ENCODE measurements at places on chromosomes 4 and X. TPM values are rescaled to one million over a fixed set of nuclear protein-coding genes. Genes with fewer than 3 reads are reported as not detected.

ZNF185 gene
- polyA plus RNA-seq: 42.6 TPM

RASGEF1B gene
- 12.0 TPM for polyA plus RNA-seq

DNA sequence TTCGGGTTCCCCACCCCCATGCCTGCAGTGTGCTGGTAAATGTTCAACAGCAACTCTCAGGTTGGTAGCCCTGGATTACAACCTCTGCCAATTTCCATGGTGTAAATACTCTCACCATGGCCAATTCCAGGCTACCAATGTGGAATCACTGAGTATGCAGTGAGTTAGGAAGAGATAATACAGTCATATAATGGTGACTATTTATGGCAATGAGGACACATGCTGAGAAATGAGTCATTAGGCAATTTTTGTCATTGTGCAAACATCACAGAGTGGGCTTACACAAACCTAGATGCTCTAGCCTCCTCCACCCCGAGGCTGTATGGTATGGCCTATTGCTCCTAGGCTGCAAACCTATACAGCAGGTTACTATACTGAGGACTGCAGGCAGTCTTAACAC, 4.6 kb upstream of the CLDN24 start:
- no peak for DNase-seq

DNA sequence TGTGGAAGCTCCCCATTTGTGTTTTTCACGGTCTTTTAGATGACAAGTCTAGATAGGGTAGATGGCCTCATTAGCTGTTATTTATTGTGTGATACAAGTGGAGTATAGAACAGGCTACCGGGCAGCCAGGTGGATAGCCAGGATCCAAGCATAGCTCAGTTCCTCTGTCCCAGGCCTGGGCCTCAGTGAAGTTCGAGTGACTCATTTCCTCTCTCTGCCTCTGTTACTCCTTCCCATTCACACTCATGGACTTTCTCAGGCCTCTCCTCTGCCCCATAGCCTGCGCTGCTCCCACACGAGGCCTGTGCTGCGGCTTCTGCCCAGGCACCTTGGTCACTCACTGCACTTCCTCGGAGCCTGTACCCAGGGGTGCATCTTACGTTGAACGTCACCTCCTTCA, 54.5 kb downstream of the TENM3 start:
- no peak for DNase-seq

TLR10 gene
- polyA plus RNA-seq: 0.40 TPM

DNA sequence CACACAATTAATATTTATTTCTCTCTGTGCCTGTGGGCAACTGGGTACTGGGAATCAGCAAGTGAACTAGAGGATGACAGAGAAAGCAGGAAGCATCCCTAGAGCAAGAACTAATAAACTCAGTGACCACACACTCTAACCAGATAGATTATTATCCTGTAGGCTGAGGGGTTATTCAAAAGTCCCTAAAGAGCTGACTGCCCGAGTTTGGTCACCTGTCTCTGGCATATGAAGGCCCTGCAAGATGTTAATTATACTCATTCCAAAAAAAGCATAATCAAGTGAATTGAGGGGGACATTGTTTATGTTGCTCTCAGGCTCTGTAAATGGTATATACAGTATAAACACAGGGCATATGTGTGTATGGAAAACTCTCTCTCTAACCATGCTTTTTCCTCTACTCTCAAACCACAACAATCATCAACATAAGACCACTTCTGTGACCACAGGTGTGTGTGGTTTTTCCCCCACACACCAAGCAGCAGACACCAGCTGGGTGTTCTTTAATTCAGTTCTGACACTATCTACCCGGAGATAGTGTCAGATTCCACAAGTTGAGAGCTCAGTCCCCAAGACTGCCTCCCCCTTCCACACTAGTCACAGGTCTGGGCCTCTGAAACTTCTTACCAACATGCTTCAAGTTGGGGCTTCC, 6.2 kb upstream of the HPSE start:
- DNase-seq: no peak
